NCI-H2081 (cell line): ENCODE measurements at places on chromosomes 12 and 14.

DNA sequence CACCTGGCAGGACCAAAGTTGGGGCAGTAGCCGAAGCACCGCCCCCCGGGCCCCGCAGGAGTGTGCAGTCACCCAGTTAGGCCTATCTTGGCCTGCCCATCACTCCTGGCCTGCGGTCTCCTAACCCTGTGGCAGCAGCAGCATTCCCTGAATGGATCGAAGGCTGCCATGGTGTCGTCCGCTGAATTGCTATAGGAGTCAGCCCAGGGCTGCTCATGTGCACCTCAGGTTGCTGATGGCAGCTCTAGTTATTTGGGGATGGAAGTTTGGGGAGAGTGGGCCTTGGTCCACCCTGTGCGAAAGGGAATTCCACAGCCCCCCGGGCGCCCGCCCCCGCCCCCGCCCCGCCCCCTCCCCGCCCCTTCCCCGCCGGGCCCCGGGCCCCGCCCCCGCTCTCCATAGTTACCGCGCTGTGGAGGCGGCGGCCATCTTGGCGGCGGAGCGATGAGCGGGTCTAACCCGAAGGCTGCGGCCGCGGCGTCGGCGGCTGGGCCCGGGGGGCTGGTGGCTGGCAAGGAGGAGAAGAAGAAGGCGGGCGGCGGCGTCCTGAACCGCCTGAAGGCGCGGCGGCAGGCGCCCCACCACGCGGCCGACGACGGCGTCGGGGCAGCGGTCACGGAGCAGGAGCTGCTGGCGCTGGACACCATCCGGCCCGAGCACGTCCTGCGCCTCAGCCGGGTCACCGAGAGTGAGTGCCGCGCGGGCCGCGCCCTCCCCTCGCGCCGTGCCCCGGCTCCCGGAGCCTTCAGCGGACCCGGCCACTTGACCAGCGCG, at the start of gene UNC119B:
Gene UNC119B (plus strand): TSS at position 428 of the 774 bp plus-strand sequence. CDS start 17 bp downstream, at position 445.
- peak; percentile 65 for DNase-seq

DNA sequence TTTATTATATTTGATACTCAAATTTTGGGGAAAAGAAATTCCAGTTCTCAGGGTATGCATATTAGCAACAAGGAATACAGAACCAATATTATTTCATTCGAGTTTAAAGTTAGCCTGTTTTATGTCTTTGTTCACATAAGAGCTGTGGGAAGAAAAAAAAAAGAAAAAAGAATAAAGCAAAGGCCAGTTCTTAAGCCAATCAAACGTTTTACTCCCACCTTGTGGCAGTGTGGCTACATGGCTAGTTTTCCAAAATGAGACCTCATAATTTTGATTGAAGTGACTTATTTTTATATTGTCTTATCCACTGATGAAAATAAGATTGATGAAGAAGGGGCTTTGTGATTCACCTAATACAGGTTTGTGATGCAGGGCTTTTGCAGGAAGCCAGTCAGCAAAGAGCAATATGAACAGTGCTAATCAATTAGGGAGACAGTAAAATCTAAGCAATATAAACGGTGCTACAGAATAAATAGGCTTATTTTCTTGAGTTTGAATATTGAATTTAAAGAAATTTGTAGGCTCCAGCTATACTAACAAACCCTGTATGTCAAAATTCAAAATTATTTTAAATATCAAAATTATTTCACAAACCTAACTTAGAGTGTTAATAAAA, 624.1 kb upstream of the FOXG1 start:
- peak; percentile 60 for DNase-seq

GRCh38 chr12:51382173-51382572, 9.0 kb downstream of the GALNT6 start:
- no peak for DNase-seq

DNA sequence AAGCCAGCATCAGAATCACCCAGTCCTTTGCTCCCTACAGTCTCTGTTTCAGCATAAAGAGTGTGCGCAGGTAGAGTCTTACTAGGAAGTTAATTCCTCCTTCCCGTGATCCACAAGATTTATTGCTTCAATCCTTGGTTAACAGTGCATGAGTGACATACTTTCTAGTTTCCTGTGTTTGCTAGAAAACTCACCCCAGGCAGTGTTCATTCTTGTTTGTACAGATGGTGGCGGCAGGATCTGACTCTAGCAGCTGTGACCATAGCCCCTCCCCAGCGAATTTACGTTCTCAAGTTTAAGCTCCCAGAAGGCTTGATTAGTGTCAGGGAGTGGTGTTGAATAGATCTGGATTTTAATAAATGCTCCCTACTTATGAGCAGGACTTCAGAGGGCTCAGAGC, 75.9 kb upstream of the ANO2 start:
- DNase-seq: peak; percentile 53

DNA sequence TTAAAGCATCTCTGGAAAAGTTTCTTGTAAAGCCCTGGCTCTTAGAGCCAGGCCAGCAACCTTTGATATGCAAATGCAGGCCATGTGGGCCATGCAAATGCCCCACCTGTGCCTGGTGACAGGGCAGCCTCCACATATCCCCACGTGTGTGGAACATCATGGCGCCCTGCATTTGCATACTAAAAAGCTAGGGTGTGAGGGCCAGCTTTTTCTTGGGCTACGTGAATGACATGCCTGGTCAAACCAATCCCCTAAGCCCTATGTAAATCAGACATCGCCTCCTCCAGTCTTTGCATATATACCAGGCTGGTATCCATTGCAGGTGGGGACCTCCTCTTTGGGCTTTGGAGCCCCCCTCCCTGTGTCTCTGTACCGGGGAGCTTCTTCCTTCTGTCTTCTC, 6.4 kb downstream of the CSRP2 start:
- DNase-seq: no peak

GRCh38 chr14:93112891-93113677, 2.6 kb downstream of the ITPK1 start:
- DNase-seq: peak; percentile 79

DNA sequence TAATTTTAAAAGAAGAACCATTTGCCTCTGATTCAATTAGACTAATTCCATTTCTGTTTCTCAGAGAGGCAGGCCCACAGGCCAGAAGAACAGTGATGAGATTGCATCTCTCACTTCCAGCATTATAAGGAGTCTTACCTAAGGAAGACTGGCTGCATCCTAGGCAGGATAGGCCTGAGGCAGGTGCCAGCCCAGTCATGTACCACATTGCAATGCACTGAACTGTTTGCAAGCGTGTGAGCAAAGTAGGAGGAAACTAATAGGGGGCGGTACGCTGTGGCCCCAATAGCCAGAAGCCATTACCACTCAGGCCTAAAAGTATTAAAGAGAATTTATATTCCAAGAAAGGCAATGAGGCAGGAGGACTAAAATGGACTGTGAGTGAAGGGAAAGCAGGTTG, 12.1 kb upstream of the CNIH1 start:
- no peak for DNase-seq

- DNase-seq: no peak
These were observed 6.3 kb downstream of the CLEC2A start for GRCh38 chr12:9925705-9926393.

GRCh38 chr14:96264853-96265252, 8.8 kb downstream of the BDKRB1 start:
- DNase-seq: no peak

DNA sequence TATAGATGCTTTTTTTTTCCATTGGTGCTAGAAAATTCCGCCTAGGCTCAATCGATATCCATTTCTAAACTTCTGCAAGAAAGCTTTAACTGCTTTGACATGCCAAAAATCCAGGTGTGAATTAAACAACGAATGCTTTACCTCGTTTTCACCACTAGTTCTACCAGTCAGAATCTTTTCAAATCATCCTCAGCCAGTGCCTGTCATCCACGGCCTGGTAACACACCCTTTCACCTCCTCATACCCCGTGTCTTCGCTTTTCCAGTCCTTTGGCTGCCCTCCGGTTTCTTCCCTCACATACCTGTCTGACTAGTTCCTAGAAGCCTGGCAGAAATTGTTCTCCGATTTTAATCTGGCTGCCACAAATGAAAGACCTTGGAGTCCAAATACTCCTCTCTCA, 1.4 kb upstream of the PHC1 start:
- peak; percentile 26 for DNase-seq

DNA sequence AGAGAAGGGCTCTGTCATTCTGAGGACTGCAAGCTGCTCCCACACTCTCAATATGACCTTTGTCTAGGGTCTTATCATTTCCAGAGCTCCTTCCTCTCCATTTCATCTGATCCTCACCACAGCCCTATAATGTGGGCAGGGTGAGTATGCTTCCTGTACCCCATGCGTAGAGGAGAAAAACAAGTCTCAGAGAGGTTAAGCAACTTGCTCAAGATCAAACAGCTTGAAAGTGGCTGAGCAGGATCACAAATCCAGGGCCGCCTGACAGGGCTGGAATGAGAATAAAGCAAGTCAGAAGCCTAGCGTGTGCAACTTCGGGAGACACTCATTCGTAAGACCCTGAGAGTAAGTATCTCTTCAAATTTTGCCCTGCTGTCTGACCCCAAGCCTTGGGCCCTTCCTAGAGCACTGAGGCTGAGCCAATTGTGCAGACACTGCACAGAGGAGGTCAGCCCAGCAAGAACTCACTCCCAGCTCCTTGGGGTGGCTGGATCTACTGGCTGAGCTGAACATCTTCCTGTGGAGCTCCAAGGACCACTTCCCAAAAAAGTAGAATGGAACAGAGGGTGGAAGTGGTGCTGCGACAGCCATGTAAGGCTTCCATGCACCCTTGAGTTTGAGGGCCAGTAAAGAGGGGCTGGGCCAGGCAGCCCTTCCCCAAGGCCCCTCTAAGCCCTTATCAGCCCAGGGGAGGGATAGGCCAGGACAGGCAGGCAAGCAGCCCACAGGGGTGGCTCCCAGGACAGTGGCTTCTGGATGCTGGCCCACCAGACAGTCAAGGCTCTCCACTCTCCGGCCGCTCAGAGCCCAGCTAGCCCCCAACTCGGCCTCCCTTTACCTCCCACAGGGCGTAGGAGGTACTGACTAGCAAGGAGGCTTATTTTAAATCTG, 10.5 kb downstream of the ZFP36L1 start:
- DNase-seq: no peak

GRCh38 chr12:92229381-92229780, 83.7 kb upstream of the BTG1 start:
- no peak for DNase-seq

DNA sequence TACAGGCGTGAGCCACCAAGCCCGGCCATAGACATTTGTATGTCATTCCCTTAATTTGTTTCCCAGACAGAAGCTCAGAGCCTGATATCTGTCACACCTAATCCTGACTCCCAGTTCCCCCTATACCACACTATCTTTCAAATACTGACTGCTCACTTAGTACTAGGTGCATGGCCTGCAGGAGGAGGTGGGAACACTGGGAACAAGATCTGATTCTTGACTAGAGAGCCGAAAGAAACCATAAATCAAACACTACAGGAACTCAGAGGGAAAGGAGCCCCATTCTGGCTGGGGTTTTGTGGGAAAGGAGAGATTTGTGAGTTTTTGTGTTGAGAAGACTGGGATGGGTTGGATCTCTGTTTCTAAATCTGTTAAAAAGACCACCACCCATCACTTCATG, 4.9 kb downstream of the KHNYN start:
- DNase-seq: no peak

GRCh38 chr14:52413729-52414408, 99.8 kb downstream of the PTGER2 start:
- no peak for DNase-seq

DNA sequence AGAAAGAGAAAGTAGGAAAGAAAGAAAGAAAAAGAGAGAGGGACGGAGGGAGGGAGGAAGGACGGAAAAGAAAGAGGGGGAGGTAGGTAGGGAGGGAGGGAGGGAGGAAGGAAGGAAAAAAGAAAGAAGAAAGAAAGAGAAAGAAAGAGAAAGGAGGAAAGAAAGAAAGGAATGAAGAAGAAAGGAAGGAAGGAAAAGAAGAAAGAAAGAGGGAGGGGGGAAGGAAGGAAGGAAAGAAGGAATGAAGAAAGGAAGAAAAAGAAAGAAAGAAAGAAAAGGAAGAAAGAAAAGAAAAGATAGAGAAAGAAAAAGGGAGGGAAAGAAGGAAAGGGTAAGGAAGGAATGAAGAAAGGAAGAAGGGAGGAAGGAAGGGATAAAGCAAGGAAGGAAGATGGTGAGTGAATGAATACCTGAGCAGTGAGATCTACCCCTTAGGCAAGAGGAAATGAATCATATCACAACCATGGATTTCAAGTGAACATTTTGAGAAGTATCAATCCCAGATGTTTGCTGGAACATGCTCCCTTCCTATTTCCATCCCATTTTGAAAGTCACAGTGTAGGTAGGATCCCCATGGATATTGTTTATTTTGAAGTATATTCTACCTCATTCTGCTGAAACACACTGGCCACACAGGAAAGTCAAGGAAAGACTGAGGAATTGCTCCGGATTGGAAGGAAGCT, 639.4 kb upstream of the TBX3 start:
- DNase-seq: no peak

DNA sequence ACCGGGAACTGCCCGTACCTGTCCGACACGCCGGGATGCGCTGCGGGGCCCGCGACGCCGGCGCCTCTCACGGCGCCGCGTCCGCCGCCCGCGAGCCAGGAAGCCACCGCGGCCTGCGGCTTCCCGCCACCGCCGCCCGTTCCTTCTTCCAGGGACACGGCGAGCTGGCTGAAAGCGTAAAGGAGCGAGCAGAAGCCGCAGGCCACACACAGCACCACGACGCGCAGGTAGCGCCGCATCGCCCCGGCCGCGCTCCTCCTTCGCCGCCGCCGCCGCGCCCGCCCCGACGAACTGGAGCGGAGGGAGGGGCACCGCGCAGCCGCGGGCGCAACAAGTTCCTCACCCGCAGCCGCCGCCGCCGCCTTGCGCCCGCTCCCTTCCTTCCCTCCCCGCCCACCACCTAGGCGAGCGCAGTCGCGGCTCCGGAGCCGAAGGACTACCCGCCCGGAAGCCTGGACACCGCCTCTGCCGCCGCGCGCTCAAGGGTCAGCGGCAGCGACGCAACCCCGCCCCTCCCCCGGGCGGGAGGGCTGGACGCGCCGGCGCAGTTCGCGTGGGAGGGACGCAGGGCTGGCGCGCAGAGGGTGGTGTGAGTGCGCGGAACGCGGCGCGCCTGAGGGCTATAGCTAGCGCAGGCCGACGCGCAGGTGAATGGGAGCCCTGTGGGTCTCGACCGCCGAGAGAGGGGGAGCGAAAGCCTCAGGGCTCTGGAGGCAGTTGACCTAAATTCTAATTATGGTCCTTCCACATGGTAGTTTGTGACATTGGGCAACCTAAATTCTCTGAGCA, at the start of gene GXYLT1:
Gene GXYLT1 (minus strand): TSS at position 467 of the 789 bp plus-strand sequence. CDS start 228 bp downstream, at position 239.
- peak; percentile 95 for DNase-seq

GRCh38 chr14:60189923-60190840, 25.0 kb upstream of the DHRS7 start:
- DNase-seq: no peak

DNA sequence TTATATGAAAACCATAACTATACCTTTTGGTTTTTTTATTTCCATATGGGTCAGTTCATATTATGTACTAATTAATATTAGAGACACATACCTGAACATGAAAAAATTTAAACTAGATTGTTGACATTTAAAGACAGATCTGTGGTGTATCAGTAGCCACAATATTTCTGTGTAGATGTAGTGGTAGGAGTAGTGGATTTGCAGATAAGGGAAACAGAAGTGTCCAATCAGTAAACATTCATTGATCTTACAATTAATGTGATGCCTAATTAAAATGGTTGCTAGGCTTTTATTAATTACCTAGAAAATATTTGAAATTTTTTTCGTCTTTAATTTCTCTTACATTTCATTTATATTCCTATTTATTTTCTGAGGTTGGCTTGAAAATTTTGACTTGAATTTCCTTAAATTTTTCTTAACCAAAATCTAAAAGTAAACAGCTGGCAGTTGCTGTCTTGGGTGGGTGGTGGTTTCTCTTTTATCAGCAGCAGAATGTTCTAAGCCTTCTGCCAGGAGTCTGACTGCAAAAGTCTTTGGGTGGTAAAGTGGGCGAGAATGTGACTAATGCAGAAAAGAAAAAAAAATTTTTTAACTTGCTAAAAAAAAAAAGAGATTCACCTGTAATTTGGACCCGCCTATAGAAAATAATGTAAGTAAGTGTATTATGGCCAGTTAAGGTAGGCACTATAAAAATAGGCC, 2.4 kb downstream of the FGFR1OP2 start:
- no peak for DNase-seq

GRCh38 chr14:20365928-20366327, 22.5 kb downstream of the PARP2 start:
- no peak for DNase-seq
